ENCODE measurements at places on chromosomes 6 and 20.

DNA sequence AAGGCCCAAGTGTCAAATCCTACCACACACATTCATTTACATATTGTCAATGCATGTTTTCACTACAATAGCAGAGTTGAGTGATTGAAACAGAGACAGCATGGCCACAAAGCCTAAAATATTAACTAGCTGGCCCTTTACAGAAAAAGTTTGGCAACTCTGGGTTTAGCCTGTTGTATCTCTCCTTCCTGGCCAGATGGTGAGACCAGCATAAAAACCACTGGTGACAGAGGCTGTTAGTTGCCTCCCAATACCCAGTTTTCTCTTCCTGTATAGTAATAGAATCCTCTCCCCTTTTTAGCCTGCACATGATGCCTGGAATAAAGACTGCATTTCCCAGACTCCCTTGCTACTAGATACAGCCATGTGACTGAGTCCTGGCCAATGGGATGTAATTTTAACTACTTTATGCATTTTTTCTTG, 100.0 kb upstream of the TAB2 start:
- DNase-seq = no peak

DNA sequence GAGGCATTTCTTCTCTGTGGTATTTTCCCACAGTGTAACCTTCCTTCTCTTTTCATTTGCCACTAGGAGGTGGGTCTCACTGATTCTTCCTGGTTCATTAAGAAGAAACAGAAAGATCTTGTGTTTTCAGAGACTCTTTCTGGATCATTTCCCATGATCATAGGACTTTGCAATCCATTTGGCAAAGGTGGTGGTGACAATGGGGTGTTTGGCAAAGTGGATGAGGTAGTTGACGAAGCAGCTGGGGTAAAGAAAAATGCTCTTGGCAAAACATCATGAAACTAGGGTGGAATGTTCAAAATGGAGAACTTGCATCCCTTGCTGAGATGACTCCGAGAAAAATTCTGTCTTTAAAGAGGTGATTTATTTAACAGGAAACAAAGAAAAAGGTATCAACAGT, 50.6 kb downstream of the TRAF3IP2 start:
- DNase-seq = no peak

DNA sequence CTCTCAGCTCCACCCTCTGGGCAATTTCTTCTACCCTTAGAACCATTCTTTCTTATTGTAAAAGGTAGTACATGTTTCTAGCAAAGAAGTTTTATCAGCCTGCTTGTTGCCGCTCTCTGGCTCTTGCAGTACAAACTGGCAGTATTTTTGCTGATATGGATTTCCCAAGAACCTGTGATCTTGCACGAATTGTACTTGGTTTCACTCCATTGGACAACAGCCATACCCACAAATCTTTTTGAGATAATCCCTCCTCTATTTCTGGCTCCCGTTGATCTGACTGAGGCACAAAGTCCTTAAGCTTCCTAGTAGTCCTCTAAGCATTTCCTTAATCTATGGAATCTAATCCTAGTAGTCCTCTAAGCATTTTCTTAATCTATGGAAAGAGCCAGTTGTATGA, 487.0 kb upstream of the PTCHD4 start:
- no peak for DNase-seq

DNA sequence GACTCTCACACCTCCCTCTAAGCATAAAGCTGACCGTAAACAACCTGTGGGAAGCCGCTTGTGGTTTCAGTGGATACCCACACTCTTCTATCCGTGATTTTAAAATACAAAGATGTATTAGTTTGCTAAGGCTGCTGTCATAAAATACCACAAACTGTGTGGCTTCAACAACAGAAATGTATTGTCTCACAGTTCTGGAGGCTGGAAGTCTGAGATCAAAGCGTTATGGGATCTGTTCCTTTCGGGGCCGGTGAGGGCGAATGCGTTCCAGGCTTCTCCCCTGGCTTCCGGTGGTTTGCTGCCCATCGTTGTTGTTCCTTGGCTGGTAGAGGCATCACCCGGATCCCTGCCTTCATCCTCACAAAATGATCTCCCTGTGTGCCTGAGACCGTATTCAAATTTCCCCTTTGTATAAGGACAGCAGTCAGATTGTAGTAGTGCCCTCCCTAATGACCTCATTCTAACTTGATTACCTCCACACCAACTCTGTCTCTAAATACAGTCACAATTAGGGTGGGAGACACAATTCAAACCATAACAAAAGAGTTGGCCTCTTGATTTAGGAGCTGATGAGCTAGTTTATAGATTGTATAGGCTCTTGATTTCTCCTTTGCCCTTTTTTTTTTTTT, 210.6 kb upstream of the SOX4 start:
- DNase-seq = no peak

- no peak for DNase-seq
Measured at GRCh38 chr6:163777716-163778115, 363.2 kb downstream of the QKI start.

GRCh38 chr6:32970413-32971241, 2.2 kb downstream of the BRD2 start:
- peak; percentile 69 for DNase-seq

DNA sequence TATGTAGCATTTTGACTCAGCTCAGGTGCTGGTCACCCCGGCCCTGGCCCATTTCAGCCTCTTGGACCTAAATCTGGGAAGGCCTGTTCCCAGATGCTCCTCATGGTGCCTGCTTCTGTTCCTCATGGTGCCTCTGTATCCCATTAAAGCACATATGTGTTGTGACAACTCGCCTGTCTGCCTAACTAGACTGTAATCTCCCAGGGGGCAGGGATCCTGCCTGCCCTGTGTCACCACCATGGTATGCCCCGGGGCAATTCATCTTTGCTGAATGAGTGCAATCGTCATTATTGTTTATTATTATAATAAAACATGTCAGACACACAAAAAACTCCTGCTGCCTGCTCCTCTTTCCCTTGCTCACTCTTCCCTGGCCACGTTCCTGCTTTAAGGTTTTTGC, 62.0 kb downstream of the ZFP64 start:
- DNase-seq = no peak

DNA sequence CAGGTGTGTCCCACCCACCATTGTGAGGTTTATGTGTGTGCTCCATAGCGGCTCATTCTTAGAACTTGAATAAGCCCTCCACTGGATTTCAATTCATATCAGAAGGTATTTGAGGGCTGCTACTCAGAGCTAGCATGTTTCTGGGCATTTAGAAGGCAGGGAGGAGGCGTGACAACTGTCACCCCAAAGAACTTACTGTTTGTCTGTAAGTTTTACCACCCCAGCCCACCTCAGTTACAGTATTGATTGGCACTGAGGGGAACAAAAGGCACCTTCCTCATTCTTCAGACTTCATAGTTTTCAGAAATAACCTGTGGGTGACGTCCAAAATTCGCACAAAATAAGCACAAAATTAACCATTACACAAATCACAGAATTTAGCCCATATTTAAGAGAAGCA, 81.7 kb downstream of the KHDC1L start:
- no peak for DNase-seq

DNA sequence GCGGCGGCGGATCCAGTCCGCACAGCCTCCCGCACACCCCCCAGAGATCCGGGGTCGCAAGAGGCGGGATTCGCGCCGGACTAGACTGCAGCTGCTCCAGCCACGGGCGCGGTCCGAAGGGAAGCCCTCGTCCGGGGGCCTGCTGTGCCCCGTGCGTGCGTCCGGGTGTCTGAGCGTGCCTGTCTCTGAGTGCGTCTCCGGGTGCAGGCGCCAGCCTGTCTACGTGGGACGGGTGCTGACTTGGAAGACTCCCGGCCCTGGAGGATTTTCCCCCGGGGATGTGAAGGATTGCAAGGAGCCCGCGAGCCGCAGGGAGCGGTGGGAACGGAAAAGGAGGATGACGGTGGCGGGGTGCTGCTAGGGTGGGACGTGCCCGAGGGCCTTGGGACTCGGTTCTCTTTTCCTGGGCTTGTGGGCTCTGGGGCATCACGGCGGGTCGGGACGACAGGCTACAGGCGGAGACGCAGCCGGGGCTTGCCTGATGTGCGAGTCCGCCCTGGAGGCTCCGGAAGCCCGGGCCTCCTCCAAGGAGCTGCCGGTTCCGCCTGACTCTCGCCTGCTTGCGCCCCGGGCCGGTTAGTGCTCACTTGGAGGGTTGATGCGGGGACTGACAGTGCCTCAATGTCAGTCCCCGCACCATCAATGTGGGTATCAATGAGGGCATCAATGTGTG, 5.7 kb downstream of the MAFB start:
- DNase-seq = no peak

- no peak for DNase-seq
Measured at GRCh38 chr6:13349811-13350506, 21.6 kb upstream of the TBC1D7 start.

- DNase-seq = no peak
Measured at GRCh38 chr6:18126121-18126520, 3.6 kb upstream of the NHLRC1 start.

DNA sequence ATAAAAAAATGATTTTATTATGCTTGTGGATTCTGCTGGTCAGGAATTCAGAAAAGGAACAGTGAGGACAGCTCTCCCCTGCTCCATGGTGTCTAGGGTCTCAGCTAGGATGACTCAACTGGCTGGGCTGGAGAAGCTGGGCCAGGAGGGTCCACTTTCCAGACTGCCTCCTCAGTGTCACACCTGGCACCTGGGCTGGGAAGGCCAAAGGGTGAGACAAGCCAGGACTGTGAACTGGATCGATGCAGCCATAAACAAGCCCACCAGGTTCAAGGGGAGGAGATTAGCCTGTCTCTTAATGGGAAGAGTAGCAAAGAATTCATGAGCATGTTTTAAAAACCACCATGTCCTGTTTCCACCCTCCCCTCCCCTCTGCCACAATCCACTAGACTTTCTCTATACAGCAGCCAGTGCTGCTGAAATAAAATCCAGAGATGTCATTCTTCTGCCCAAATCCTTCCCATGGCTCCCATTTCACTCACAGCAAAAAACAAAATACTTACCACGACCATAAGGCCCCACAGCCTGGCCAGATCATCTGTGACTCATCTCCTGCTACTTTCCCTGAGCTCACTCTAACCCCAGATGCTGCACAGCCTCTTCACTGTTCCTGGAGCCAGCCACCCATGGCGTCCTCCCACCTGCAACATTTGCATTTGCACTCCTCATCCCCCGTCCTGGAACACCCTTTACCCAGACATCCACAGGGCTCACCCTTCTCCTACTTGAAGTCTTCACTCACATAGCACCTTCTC, 13.8 kb downstream of the SPTLC3 start:
- no peak for DNase-seq

- no peak for DNase-seq
Measured at GRCh38 chr6:145531032-145531431, 204.3 kb downstream of the EPM2A start.

- no peak for DNase-seq
Measured at GRCh38 chr20:23222531-23223200, 127.9 kb upstream of the NXT1 start.

- no peak for DNase-seq
Measured at GRCh38 chr20:51286758-51287157, 255.8 kb downstream of the NFATC2 start.

GRCh38 chr20:8662433-8662954, 406.4 kb upstream of the PLCB4 start:
- no peak for DNase-seq

DNA sequence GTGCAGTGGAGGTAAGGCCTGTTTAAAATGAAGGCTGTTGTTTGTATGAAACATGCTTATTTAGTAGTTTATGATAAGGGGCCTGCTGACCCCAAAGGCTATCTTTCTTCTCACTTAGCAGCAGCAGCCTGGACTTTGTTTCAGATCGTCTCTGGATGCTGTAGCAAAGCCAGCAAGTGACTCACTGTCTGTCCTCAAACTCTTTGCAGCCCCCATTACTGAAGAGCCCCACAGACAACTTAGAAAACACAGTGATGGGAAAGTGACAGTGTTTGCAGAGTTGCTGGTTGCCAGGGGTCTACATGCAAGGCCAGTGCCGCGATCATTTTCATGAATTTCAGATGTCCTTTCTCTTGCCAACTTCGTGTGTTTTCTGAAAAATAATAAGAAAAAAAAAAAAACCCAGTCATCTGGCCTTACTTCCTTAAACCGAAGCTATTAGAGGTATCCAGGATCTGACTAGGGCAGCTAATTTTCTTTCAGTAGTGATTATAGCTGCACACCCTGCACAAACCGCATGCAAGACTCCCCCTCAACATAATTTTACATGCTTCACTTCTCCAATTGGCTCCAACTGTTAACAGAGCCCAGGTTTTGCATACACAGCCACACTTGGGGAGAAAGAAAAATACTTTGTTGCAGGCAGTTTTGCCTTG, 11.6 kb upstream of the F13A1 start:
- DNase-seq = no peak

DNA sequence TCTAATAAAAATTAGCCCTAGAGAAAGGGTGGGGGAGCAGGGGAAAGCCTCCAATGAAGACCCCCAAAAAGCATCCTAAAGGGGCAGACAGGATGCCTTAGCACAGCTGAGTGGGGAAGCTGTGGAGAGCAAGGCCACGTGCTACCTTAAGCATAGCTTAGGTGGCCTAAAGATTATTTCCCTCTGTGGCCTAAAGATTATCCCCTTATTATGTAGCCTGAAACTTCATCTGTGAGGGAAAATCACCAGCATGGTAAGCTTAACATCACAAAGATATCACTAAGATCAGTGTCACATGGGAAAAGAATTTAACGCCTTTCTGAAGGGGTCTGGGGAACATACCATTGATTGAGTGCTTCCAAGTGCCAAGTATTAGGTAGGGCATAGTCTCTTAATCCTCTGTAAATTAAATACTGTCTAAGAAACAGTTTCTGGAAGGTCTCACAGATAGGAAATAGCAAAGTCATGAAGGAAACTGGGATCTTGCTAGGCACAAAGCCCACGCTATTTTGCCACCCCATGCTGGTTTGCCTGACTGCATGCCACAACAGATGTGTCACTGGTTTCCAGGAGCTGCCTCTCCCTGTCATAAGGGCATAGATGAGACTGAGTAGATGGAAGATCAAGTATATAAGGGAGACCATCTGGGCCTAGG, 170.0 kb downstream of the HACE1 start:
- DNase-seq = no peak

DNA sequence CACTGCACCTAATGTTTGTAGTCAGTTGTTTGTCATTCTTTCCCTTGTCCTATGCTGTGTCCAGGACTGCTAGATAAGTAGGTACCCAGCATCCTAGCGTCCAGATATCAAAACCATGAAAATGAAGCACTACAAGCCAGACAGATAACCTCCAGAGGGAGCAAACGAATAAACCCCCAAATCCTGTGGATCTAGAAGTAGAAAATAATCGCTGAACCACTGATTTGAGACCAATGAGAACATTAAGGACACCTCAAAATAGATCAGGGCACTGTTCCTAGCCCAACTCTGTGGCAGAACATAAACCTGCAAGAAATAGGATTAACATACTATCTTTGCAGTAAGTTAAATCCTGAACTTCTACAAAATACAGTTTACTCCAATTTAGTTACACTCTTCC, 1.1 kb upstream of the KLHL32 start:
- DNase-seq = no peak

- no peak for DNase-seq
Measured at GRCh38 chr6:111870742-111871064, 2.5 kb downstream of the FYN start.

- DNase-seq = no peak
Measured at GRCh38 chr6:137677709-137678108, 183.5 kb upstream of the OLIG3 start.

GRCh38 chr6:106225581-106225980, 100.0 kb downstream of the ATG5 start:
- DNase-seq = no peak

GRCh38 chr6:33748841-33749240, 2.1 kb upstream of the IP6K3 start:
- DNase-seq = no peak

All from RWPE1 (cell line).